ENCODE measurements at places on chromosomes 4 and X. TPM values are rescaled to one million over a fixed set of nuclear protein-coding genes. Genes with fewer than 3 reads are reported as not detected.
A peak's percentile ranks its signal among the peaks of the same experiment; 100 is the strongest.

GRCh38 chr4:111020961-111021360 is 398.1 kb upstream of the PITX2 start:
- no peak for DNase-seq
- no peaks in the 10 kb centered on the region for H3K27me3 ChIP-seq
- no peak overlapping the region for H3K27ac ChIP-seq
- no peaks in the 10 kb centered on the region for H3K36me3 ChIP-seq

DNA sequence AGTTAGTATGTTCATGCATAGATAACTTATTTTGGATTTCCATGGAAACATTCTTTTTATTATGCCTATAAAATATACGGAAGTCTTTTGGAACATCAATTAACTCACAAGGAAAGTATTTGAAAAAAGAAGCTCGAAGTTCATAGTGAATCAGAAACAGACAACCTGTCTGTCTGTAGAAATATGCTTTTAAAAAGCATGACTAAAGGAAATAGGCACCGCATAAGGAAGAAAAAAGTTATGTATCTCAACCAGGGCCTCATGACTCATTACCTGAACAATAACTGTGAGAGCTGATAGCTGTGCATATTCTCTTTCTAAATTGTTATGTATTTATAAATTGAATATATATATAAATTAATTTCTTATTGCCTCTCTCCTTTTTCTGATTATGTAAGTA is 324.1 kb downstream of the TLL1 start:
- H3K27ac ChIP-seq, result no peak overlapping the region
- no peak overlapping the region for H3K4me3 ChIP-seq
- no peak for DNase-seq
- no peaks in the 10 kb centered on the region for H3K4me1 ChIP-seq
- H3K36me3 ChIP-seq, result no peaks in the 10 kb centered on the region

DNA sequence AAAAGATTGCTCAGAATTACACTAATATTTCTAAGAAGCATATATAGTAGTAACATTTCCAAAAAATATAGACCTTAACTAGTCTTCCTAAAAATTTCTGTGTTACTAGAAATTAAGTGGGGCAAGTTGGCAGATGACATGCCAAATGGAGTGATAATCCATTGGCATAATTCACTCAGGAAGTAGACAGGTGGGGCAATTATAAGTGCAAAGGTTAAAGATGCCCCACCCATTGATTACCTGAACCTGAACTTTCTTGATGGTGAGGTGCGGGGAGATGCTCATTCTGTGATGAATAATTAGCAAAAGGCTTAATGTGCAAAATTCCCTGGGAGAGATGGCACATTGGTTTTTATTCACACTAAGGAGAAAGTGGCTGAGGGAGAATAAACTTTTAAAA is 145.8 kb upstream of the RASGEF1B start:
- no peaks in the 10 kb centered on the region for H3K27me3 ChIP-seq
- no peaks in the 10 kb centered on the region for H3K4me1 ChIP-seq
- H3K27ac ChIP-seq, result no peak overlapping the region
- no peaks in the 10 kb centered on the region for H3K36me3 ChIP-seq
- no peak for DNase-seq

- peak overlapping the region; percentile 88 for H3K27ac ChIP-seq
- peak overlapping the region; percentile 21 for H3K4me3 ChIP-seq
- no peak for DNase-seq
- H3K36me3 ChIP-seq, result no peaks in the 10 kb centered on the region
- peaks cover 23% of the 10 kb centered on the region for H3K4me1 ChIP-seq
Observed at GRCh38 chr4:139300431-139301112, 733 bp upstream of the NAA15 start.

DNA sequence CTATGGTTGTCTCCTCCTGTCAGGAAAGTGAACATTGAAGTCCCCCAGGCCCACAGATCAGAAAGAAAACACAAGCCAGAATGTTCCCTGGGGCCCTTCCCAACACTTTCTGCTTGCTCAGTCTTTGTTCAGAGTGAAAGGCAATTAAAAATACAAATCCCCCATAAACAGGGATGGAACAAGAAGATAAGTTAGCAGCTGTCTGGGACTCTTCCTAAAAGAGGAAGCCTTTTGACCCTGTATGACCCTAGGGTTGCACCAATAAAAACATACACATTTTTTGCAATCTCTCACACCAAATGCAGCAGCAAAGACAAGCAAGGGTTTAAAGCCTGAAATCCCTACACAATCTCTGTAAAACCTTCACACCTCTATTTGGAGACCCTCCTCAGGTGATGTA is 22.6 kb downstream of the IRF2 start:
- H3K27me3 ChIP-seq, result no peaks in the 10 kb centered on the region
- no peaks in the 10 kb centered on the region for H3K36me3 ChIP-seq
- H3K4me1 ChIP-seq, result peaks cover 38% of the 10 kb centered on the region
- no peak overlapping the region for H3K4me3 ChIP-seq
- no peak for DNase-seq

DNA sequence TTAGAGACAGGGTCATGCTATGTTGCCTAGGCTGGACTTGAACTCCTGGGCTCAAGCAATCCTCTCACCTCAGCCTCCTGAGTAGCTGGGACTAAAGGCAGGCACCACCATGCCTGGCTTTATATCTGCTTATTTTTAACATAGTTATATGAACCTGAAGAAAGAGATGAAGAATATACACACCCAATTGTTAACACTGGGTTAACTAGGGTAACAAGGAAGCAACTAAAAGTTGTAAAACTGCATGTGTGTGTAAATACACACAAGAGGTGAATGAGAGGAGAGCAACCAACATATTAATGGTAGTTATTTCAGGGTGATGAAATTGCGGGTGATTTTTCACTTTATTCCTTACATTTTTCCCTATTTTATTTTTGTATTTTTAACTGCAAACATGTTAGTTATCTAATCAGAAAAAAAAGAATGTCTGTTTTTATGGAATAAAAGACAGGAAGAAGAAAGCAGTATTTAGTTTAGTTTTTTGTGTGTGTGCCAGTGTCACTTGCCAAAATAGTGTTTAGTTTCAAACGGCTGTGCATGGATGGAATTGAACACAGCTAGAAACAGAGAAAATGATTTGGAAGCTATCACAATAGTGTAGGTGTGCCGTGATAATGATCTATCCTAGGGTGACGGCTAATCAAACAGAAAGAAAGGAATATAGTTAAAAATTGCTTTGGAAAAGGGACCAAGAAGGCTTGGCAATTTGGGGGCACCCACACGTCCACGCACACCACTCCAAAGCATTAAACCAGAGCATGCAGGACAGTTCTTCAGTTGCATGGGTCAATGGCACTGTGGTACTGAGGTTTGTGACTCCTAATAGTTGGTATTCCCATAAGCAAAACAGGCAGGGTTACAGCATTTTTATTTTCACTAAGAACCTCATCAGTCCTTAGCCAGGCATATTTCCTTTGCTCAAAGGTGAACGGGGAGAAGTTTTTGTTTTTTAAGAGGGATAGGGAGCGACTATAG is 89.1 kb upstream of the KLHL13 start:
- no peaks in the 10 kb centered on the region for H3K36me3 ChIP-seq
- no peaks in the 10 kb centered on the region for H3K27me3 ChIP-seq
- no peaks in the 10 kb centered on the region for H3K4me1 ChIP-seq
- no peak overlapping the region for H3K27ac ChIP-seq
- DNase-seq, result no peak

GRCh38 chrX:120534413-120535205 is 26.2 kb downstream of the CUL4B start:
- peaks cover 17% of the 10 kb centered on the region for H3K36me3 ChIP-seq
- no peak overlapping the region for H3K27ac ChIP-seq
- H3K4me1 ChIP-seq, result no peaks in the 10 kb centered on the region
- no peak overlapping the region for H3K4me3 ChIP-seq
- H3K27me3 ChIP-seq, result no peaks in the 10 kb centered on the region

DNA sequence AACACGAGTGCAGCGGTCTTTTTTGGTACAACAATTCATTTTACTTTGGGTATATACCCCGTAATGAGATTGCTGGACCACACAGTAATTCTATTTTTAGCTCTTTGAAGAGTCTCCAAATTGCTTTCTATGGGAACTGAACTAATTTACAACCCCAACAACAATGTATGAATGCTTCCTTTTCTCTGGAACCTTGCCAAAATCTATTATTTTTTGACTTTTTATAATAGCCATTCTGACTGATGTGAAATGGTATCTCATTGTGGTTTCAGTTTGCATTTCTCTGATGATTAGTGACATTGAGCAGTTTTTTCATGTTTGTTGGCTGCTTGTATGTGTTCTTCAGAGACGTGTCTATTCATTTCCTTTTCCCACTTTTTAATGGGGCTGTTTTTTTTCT is 240.8 kb downstream of the STK32B start:
- H3K36me3 ChIP-seq, result no peaks in the 10 kb centered on the region
- no peaks in the 10 kb centered on the region for H3K27me3 ChIP-seq
- no peaks in the 10 kb centered on the region for H3K4me1 ChIP-seq
- no peak overlapping the region for H3K27ac ChIP-seq
- H3K4me3 ChIP-seq, result no peak overlapping the region

GRCh38 chr4:142900622-142901021 is 54.5 kb upstream of the INPP4B start:
- DNase-seq, result no peak
- H3K27ac ChIP-seq, result no peak overlapping the region
- H3K27me3 ChIP-seq, result no peaks in the 10 kb centered on the region

GRCh38 chr4:2324891-2325290 is 63.0 kb upstream of the MXD4 start:
- H3K4me3 ChIP-seq, result no peak overlapping the region
- H3K4me1 ChIP-seq, result no peaks in the 10 kb centered on the region
- no peak overlapping the region for H3K27ac ChIP-seq
- no peak for DNase-seq
- H3K27me3 ChIP-seq, result no peaks in the 10 kb centered on the region

GRCh38 chr4:5942947-5943346 is 50.1 kb upstream of the CRMP1 start:
- DNase-seq, result no peak
- H3K4me1 ChIP-seq, result peaks cover 5% of the 10 kb centered on the region
- no peak overlapping the region for H3K4me3 ChIP-seq
- no peaks in the 10 kb centered on the region for H3K36me3 ChIP-seq
- H3K27me3 ChIP-seq, result no peaks in the 10 kb centered on the region

DNA sequence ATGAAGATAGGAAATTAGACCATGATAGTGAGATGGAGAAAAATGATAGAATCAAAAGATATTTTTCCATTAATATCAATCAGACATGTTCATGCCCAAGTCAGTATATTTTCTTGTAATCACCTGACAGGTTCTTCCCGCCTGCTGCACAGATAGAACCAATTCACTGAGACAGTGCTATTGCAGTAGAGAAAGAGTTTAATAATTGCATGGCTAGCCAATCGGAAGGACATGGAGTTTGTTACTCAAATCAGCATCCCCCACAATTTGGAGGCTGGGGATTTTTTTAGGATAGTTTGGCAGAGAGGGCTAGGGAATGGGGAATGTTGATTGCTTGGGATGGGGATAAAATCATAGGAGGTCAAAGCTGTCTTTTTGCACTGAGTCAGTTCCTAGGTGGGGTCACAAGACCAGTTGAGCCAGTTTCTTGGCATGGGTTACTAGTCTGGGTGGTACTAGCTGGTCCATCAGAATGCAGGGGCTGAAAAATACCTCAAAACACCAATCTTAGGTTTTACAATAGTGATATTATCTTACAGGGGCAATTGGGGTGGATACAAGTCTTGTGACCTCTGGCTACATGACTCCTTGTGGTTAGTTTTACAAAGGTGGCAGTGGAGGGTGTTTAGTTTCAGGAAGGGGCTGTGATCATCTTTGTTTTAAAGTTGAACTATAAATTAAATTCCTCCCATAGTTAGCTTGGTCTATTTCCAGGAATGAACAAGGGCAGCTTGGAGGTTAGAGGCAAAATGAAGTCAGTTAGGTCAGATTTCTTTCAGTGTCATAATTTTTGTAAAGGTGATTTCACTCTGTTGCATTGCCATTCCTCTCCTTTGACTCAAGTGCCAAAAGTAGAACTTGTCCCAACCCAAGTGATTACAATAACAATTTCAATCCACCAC is 100.3 kb upstream of the PDE5A start:
- no peaks in the 10 kb centered on the region for H3K4me1 ChIP-seq
- H3K27ac ChIP-seq, result no peak overlapping the region
- H3K4me3 ChIP-seq, result no peak overlapping the region
- H3K36me3 ChIP-seq, result no peaks in the 10 kb centered on the region
- no peaks in the 10 kb centered on the region for H3K27me3 ChIP-seq

- H3K4me1 ChIP-seq, result peaks cover 4% of the 10 kb centered on the region
- no peak overlapping the region for H3K27ac ChIP-seq
- H3K27me3 ChIP-seq, result no peaks in the 10 kb centered on the region
- no peak overlapping the region for H3K4me3 ChIP-seq
Observed at GRCh38 chrX:107226757-107227156, 20.3 kb downstream of the DNAAF6 start.

GRCh38 chr4:1685235-1686150 is 1.4 kb upstream of the FAM53A start:
- peaks cover 13% of the 10 kb centered on the region for H3K4me1 ChIP-seq
- DNase-seq, result no peak
- H3K27me3 ChIP-seq, result no peaks in the 10 kb centered on the region
- no peaks in the 10 kb centered on the region for H3K36me3 ChIP-seq
- no peak overlapping the region for H3K4me3 ChIP-seq
- H3K27ac ChIP-seq, result no peak overlapping the region

- DNase-seq, result no peak
- H3K27me3 ChIP-seq, result no peaks in the 10 kb centered on the region
- no peaks in the 10 kb centered on the region for H3K4me1 ChIP-seq
- no peaks in the 10 kb centered on the region for H3K36me3 ChIP-seq
- H3K4me3 ChIP-seq, result no peak overlapping the region
Observed at GRCh38 chrX:48487362-48487798, 11.4 kb downstream of the FTSJ1 start.

- no peaks in the 10 kb centered on the region for H3K27me3 ChIP-seq
- H3K4me3 ChIP-seq, result no peak overlapping the region
- no peaks in the 10 kb centered on the region for H3K4me1 ChIP-seq
- no peak overlapping the region for H3K27ac ChIP-seq
Observed at GRCh38 chr4:138943893-138944292, 71.7 kb upstream of the NOCT start.

- no peaks in the 10 kb centered on the region for H3K36me3 ChIP-seq
- no peak for DNase-seq
- no peaks in the 10 kb centered on the region for H3K27me3 ChIP-seq
- H3K4me1 ChIP-seq, result no peaks in the 10 kb centered on the region
- no peak overlapping the region for H3K4me3 ChIP-seq
Observed at GRCh38 chrX:14963447-14964236, 90.4 kb downstream of the MOSPD2 start.

The CDK16 gene
- 80.1 TPM for total RNA-seq

The CT45A1 gene
- not detected for total RNA-seq

The PPA2 gene
- 435 TPM for total RNA-seq

The FRG1 gene
- 29.8 TPM for total RNA-seq

The XPNPEP2 gene
- 0.88 TPM for total RNA-seq

The IL2 gene
- not detected for total RNA-seq
